ENCODE measurements at places on chromosomes 2 and 18.
A peak's percentile ranks its signal among the peaks of the same experiment; 100 is the strongest.

DNA sequence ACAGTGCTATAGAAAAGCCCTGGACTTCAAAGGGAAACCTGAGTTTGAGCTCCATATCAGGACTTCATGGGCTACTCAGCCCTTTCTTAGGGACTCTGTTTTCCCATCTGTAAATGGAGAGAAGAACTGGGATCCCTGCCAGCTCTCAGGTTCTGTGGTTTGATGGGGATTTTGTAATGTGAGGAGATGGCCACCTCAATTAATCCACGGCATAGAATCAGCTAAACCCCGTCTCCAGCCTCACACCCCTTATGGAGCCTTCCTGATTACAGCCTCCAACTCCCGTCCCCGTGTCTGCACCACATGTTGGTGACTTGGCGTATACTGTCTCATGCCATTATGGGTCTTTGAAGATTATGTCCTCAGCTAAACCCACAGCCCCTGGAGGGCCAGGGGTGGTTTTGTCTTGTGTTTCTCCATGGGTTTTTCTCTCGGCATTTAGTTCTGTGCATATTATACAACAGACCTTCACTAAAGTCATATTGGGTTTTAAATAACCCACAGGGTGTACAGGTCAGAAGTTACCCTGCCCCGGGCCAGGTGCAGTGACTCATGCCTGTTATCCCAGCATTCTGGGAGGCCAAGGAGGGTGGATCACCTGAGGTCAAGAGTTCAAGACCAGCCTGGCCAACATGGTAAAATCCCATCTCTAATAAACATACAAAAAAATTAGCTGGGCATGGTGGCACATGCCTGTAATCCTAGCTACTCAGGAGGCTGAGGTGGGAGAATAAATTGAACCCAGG lies 63.8 kb upstream of the PPP1CB start:
- DNase-seq: no peak

- DNase-seq: no peak
Observed at GRCh38 chr18:79786786-79787526, 10.8 kb upstream of the KCNG2 start.

GRCh38 chr2:3602553-3603339 lies 7.8 kb downstream of the COLEC11 start:
- DNase-seq: no peak

GRCh38 chr2:200338692-200339091 lies 32.2 kb downstream of the SPATS2L start:
- DNase-seq: no peak

DNA sequence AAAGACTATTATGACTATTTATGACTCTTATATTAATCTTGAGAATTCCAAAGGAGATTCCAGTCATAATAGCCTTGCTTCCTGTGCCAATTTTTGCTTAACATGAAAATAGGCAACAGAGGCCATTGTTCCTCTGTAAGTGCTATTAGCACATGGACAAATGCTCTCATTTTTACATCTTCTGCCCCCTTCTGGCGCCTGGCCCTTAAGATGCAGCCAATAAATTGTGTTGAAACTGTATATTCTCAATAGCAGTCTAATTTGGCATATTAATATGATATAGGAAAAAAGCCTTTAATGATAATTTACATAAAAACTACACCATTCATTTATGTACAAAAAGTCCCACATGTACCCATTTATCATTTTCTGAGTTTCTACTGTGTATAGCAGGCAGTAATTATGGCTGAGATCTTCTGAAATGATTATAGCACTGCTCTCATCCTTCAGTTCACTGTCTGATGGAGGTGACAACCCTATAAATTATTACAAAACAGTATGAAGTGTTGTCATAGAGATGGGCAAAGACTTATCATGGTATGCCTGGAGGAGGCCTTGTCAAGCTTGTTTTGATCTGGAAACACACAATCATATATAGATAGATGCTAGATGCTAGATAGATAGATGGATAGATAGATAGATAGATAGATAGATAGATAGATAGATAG lies 613.3 kb downstream of the TSN start:
- peak; percentile 5 for DNase-seq

DNA sequence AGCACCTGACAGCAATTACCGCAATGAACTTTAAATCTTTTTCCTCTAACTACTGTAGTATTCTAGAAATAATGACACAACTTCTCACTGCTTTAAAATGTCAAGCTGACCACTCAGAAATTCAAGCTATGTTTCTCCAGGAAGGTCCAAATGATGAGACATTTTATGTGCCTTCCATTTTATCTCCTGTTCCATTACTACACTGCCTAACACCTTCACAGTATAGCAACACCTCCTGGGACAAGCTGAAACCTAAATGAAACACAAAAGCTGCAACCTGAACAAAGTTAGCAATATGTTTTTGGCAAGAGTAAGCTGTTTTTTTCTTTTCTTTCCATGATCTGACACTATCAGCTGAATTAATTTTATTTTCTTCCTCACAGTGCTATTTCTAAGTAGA lies 81.9 kb downstream of the IKZF2 start:
- DNase-seq: no peak

- DNase-seq: no peak
Observed at GRCh38 chr18:78099979-78100588, 850.4 kb downstream of the GALR1 start.

GRCh38 chr2:69600425-69600824 lies 43.1 kb downstream of the AAK1 start:
- peak; percentile 28 for DNase-seq

GRCh38 chr2:234051374-234052070 lies 1.0 kb downstream of the SPP2 start:
- DNase-seq: no peak

DNA sequence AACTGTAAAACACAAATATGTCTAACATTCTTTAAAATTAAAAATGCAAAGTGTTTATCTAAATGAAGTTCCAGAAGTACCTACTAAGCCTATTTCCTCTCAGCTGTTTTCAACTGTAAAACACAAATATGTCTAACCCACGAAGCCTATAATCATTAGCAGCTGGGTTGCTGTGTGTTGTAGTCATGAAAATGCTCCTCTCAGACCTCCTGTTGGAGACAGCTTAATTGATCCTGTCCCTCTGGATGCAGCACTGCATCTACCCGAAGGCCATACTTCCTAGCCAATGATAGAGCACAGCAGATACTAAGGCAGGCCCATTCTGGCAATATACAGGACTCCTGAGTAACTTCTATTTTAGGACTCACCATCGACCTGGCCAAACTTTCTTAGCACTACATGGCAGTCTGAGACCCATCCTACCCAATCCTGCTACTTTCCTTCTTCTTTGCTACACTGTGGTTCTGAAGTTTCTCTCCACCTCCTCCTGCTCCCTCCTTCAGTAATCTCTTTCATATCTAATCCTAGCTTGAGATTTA lies 92.5 kb upstream of the RBBP8 start:
- DNase-seq: no peak

DNA sequence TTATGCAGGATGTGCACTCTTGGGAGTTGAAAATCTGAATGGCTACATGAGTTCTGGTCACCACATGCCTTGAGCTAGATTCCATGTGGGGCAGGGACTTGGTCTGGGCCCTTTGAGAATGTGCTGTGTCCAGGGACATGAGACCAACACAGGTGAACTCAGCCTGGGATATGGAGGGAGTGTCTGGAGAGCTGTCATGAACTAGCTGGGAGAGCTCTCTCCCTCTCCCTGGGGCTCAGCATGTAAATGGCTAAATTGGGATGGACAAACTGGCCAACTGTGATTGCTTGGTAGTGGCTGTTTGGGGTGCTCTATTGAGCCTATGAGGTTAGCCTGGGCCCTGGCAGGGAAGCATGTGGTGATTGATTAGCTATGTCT lies 105.1 kb upstream of the HS6ST1 start:
- no peak for DNase-seq

DNA sequence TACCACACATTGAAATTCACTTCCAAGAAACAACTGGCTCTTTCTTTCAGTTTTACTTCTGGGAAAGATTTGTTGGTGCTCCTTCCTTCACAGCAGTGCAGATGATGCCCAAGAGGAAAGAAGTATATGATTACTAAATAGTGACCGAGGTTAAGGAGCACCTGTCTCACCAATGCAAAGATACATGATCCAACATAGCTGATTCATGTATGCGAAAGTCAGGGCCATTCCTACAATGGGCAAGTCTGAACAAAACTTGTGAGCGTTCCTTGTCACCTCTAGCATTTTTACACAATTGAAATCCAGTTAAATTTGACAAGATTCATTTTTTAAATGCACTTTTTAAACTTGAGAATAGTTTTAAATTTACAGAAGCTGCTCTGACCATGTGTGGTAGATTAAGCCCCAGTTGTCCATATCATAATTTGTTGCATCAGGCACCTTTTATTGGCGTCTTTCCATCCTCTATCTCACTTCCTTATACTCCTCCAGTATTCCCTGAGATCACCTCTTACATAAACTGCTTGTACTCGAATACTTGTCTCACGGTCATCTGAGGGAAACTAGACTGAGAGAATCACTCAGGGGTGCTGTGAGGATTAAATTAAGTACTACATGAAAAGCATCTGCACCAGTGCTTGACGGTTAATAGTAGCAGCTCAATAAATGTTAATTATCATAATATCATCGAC lies 438.8 kb upstream of the CDH20 start:
- DNase-seq: no peak

GRCh38 chr2:179057737-179058136 lies 7.8 kb upstream of the CCDC141 start:
- no peak for DNase-seq

All from activated naive CD4-positive, alpha-beta T cell treated with anti-CD3 and anti-CD28 coated beads for 36 hours (primary cell).